ENCODE measurements at places on chromosomes 2 and 18. TPM values are rescaled to one million over a fixed set of nuclear protein-coding genes. Genes with fewer than 3 reads are reported as not detected.

The IL1R2 gene
- total RNA-seq, result 1.7 TPM

The CFC1 gene
- not detected for total RNA-seq

The LRATD1 gene
- 27.0 TPM for total RNA-seq

The DNAJC5G gene
- not detected for total RNA-seq

The PSTPIP2 gene
- 9.6 TPM for total RNA-seq

The MARCO gene
- 0.07 TPM for total RNA-seq

The GAREM1 gene
- total RNA-seq, result 9.2 TPM

The UPP2 gene
- not detected for total RNA-seq

The TRABD2A gene
- total RNA-seq, result 1.4 TPM

The ZNF396 gene
- 1.7 TPM for total RNA-seq

The CDCA7 gene
- total RNA-seq, result 3.8 TPM

The NEU2 gene
- not detected for total RNA-seq

The TEKT4 gene
- not detected for total RNA-seq

The DCDC2C gene
- total RNA-seq, result not detected

The GAL3ST2 gene
- total RNA-seq, result not detected

Data from nasal cavity respiratory epithelium epithelial cell of viscerocranial mucosa (primary cell).